Type B pancreatic cell (in vitro differentiated cells): ENCODE measurements at places on chromosomes 4 and X. TPM values are rescaled to one million over a fixed set of nuclear protein-coding genes. Genes with fewer than 3 reads are reported as not detected.

- no peaks in the 10 kb centered on the region for H3K4me1 ChIP-seq
- H3K36me3 ChIP-seq, result no peaks in the 10 kb centered on the region
- no peak for DNase-seq
- no peak overlapping the region for H3K4me3 ChIP-seq
- H3K27ac ChIP-seq, result no peak overlapping the region
- H3K27me3 ChIP-seq, result no peaks in the 10 kb centered on the region
These were observed 145.9 kb downstream of the PPA2 start for GRCh38 chr4:105327956-105328355.

DNA sequence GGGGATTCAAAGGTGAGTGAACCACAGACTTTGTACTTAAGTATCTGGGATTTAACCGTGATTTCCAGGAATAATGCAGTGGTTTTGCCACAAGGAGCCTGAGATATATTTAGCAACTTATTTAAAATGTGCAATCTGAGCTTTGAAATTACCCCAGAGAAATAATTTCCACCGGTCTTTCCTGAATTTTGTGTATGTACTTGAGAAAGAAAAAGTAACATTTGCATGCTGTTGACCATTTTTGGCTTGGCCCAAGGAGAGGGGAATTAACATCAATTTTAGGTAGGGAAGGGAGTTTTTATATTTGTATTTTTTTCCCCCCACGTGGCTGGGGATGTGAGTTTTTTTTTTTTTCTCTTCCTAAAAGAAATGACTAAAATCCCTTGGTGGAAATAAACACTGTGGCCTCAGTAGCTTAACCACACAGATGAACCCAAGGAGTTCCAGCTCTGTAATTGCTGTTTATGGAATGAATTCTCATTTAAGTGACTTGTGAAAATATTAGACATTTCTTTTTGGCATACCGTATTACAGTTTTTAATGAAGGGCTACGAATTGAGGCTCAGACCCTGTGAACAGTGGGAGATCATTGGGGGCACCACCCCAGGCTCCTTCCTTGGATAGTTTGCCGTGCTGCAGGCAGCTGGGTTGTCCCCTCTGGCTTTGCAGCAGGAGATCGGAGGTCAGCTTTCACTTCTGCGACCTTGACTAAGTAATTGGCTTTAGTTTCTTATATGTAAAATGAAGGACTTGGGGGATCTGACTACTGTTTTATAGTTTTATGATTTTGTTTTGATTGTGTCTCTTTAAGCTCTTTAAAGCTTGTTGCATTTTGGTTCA lies 116.1 kb downstream of the ARHGAP10 start:
- no peak overlapping the region for H3K27ac ChIP-seq
- H3K36me3 ChIP-seq, result peaks cover 16% of the 10 kb centered on the region
- no peaks in the 10 kb centered on the region for H3K27me3 ChIP-seq

DNA sequence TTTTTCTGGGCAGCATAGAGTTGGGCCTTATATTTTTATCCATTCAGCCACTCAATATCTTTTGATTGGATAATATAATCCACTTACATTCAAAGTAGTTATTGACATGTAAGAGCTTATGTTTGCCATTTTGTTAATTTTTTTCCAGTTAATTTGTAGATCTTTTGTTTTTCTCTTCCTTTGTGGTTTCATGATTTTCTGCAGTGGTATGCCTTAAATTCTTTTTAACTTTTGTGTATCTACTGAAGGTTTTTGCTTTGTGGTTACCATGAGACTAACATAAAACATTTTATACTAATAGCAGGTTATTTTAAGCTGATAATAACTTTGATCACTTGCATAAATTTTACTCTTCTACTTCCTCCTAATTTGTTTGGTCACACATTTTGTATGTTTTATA lies 140.8 kb upstream of the GATB start:
- H3K27ac ChIP-seq, result no peak overlapping the region
- H3K4me1 ChIP-seq, result no peaks in the 10 kb centered on the region
- no peak for DNase-seq
- peaks cover 8% of the 10 kb centered on the region for H3K36me3 ChIP-seq
- no peak overlapping the region for H3K4me3 ChIP-seq
- no peaks in the 10 kb centered on the region for H3K27me3 ChIP-seq

- H3K27me3 ChIP-seq, result no peaks in the 10 kb centered on the region
- no peak overlapping the region for H3K27ac ChIP-seq
- H3K4me3 ChIP-seq, result no peak overlapping the region
- no peaks in the 10 kb centered on the region for H3K36me3 ChIP-seq
These were observed 207.5 kb downstream of the FAM47B start for GRCh38 chrX:35150052-35150451.

EDNRA gene
- total RNA-seq, result 8.3 and 37.6 TPM in 2 replicates

PCGF3 gene
- total RNA-seq, result 64.3 and 66.7 TPM in 2 replicates

SEC24B gene
- total RNA-seq, result 37.4 and 39.1 TPM in 2 replicates

SH3BP2 gene
- total RNA-seq, result 31.4 and 45.4 TPM in 2 replicates
